AG08395 (cell line): ENCODE measurements at places on chromosomes 3 and 15.

DNA sequence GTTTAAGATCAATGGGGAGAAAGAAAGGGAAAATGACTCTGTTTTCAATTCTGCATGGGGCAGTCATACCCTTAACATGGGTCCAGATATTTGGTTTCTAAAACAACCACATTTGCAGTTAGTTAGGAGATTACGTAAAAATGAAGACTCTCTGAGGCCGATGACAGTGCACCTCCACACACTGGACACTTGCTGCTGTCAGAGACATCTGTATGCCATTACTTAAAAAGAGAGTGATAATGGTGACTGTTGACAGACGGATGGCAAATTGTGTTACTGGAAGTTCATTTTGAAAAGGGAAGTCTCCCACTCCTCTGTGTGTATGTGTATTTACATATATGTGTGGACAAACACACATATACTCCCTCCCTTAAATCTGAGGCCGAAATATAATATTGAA, 304.5 kb upstream of the SEMA6D start:
- no peak for DNase-seq

GRCh38 chr15:80873366-80873952, 94.3 kb downstream of the CEMIP start:
- no peak for DNase-seq

DNA sequence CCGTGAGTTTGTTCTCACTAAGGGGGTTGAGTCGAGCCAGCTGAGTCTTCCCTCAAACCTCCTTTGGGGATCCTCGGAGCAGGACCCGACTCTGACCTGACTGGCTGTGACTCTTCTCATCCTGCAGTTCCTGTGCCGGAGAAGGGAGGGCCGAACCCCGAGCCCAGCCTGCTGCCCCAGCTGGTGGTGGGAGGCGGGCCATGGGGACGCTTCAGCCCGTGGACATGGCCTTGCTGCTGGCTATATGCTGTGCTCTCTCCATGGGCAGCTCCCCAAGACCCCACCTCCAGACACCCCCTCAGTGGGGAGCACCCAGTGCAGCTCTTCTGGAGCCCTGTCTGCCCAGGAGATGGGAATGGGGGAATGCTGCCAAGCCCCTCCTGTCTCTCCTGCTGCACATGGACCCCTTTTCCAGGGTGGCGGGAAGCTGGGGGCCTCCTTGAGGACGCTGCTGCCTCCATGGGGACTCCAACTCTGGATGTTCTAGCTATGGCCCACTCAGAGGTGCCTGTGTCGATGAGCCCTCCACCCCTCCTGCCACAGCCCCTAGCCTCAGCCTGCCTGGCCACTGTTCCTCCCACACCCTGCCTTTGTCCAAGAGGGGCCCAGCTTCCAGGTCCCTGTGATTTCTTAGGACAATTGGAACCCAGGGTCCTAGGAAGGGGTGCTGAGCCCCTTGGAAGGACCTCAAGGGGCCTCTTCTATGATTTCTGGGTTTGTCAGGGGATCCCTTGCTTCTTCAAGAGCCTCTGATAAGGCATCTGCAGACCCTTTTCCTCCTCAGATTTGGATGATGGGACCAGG, 12.8 kb downstream of the C15orf39 start:
- no peak for DNase-seq

DNA sequence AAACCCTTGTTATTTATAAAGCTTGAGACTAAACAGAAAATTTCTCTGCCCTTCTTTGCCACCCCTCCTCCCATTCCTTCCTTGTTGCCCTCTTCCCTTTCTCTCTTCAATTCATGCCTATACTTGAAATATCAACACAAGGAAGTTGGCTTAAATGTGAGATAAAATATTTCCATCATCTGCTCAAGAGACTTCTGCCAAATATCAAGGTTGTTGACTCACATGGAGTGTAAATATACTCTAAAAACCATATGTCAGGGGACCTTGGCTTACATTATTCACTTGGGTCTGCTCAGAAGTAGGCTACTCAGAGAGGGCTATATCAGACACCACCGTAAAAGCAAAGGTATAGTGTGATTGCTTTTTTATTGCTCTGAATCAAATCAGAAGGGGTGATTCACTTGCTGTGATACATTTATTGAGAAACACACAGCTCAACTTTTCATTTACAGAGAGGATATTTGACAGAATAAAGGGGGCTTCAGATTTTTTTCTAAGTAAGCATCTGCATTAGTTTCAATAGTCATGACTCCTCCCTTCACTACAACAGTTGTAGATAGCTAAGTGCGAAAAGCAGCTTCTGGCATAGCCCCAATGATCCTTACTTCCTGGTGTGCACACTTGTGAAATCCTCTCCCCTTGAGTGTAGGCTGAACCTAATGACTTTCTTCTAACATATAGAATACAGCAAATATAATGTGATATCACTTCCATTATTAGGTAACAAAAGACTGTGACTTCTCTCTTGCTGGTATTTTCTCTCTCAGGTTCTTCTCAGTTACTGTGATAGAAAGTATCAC, 386.2 kb downstream of the EFHB start:
- DNase-seq = no peak

DNA sequence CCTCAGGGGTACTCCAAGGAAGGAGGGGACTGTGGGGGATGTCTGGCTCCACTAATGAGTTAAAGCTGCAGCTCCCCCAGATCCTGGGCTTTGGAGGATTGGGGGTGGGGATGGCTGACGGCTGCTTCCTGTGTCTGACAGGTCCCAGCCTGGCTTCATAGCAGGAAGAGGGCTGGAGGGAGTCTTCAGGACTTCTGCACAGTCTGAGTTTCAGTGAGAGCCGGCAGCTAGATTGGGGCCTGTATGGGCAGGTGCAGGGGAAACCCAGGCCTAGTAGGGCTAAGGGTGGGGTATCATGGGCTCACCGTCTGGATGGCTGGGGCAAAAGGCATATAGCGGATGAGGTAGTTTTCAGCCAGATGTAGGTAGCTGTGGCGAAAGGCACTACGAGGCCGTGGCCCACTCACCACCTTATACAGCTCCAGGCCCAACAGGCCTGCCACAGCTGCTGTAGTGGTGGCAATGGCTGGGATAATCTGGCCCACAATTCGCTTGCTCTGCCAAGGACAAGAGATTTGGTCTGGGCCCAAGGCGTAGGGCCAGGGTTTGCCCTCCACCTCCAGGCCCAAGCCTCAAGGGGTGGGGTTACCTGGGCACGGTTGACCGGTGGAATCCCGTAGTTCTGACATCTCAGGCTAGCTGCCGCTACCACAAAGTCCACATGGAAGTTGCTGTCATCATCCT, 4.5 kb downstream of the INKA1 start:
- no peak for DNase-seq

DNA sequence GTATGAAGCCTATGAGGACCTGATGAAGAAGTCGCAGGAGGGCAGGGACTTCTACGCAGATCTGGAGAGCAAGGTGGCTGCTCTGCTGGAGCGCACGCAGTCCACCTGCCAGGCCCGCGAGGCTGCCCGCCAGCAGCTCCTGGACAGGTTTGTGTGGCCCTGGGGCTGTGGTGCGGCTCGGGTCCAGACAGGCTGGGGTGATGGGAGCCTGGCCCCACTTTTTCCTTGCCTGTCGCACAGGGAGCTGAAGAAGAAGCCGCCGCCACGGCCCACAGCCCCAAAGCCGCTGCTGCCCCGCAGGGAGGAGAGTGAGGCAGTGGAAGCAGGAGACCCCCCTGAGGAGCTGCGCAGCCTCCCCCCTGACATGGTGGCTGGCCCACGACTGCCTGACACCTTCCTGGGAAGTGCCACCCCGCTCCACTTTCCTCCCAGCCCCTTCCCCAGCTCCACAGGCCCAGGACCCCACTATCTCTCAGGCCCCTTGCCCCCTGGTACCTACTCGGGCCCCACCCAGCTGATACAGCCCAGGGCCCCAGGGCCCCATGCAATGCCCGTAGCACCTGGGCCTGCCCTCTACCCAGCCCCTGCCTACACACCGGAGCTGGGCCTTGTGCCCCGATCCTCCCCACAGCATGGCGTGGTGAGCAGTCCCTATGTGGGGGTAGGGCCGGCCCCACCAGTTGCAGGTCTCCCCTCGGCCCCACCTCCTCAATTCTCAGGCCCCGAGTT, 29.0 kb downstream of the PTPN23 start:
- DNase-seq = no peak

DNA sequence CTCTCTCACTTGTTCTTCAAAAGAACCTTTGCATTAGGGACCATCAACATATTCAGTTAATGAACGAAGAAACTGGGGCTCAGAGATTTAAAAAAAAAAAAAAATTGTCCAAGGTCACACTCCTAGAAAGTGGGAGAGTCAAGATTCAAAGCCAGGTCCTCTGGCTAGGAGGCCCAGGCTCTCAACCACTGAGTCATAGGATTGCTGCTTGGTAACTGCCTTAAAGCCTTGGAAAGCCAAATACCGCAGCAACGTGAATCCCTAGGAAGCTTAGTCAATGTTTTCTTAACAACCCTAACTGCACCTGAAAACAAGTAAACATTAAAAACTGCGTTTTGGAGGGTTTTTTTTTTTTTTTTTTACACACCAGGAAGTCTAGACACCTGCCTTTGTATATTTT, 156.8 kb downstream of the WNT5A start:
- DNase-seq = peak; percentile 92

GRCh38 chr15:72847806-72848205, 64.2 kb upstream of the ADPGK start:
- DNase-seq = no peak

- DNase-seq = no peak
These were observed at the start of gene DPPA4 for GRCh38 chr3:109337393-109337792. DPPA4 (minus strand) TSS chr3:109337546; CDS start chr3:109337517, 29 bp downstream.

DNA sequence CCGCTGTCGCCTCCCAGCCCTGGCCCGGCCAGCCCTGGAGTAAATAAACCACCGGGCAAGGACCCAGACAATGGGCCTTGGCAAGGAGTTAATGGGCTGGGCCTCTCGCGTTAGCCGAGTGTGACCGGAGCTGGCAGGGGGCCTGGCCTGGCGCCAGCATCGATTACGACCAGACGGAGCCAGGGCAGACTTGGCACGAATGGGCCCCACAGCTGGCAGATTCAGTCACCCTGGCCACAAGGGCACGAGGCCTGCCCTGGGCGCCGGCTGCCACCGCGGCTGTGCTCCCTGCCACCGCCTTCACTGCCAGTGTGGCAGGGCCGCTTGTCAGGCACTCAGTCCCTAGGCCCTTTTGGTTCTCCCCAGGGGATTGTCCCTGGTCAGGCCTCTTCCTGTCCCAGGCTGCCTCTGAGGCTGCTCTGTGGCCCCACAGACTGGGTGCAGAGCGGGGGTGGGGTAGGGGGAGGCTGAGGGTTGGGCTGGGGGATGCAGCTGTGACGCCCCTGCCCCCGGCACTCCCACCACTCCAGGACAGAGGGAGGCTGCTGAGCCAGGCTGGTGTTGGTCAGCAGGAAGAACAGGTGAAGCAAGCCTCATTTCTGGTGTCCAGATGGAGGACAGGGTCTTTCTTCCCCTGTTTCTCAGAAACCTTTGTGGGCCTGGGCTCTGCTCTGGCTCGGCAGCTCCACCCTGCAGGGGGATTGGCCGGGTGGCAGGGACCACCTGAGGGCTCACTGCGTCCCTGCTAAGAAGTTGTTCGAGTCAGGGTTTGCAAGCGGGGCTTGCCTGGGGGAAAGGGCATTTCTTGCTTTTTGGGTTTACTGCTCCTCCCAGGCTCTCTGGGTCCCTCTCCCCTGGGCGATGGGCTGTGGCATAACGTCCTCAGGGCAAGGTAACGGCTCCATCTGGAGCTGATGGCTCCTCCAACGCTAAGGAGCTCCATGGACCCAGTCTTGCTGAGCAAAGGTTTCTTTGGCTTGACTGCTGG, 30.5 kb upstream of the SRP14 start:
- DNase-seq = peak; percentile 89

- DNase-seq = no peak
These were observed 17.9 kb upstream of the IGDCC3 start for GRCh38 chr15:65395567-65396202.

GRCh38 chr15:65642594-65642993, 20.9 kb downstream of the SLC24A1 start:
- DNase-seq = no peak

- DNase-seq = no peak
These were observed 324.0 kb upstream of the TBL1XR1 start for GRCh38 chr3:177521305-177521704.

- DNase-seq = peak; percentile 10
These were observed 30.8 kb downstream of the SIN3A start for GRCh38 chr15:75420698-75421097.

GRCh38 chr3:124951511-124952281, 17.1 kb upstream of the MUC13 start:
- no peak for DNase-seq

- DNase-seq = peak; percentile 85
These were observed 47.0 kb downstream of the PSMD6 start for GRCh38 chr3:63976161-63976871.

DNA sequence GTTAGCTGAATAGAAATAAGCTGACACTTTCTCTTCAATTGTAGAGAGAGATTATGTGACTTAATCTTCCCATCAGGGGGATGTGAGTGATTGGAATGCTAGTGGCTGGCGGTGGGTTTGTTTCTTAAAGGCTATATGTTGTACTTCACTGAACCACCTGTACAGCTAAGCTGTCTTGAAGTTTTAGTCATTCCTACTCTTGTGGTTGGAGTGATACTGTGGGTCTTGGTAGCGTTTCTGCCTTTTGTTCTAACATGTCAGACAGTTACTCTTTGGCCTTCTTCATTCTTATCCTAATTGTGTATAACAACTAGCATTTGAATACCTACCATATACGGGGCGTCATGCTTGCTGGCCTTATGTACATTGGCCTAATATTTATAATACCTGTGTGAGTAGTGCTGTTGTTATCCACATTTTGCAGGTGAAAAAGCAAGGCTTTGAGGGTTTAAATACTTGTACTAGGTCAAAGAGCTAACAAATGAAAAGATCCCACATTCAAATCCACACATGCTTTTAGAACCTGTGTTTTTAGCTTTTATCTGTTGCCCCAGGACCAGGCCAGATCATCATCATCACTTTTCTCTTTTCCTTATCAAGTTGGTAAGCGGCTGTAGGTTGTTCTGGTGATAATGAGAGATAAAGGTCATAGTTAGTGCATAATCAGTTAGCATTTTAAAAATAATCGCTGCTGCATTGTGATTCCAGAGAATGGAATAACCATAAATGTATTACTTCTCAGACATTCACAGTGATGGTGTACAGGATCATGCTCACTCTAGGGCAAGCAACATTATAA, 50.2 kb downstream of the AKAP13 start:
- DNase-seq = no peak

- DNase-seq = no peak
These were observed 57.0 kb upstream of the CMTM7 start for GRCh38 chr3:32334675-32335074.

DNA sequence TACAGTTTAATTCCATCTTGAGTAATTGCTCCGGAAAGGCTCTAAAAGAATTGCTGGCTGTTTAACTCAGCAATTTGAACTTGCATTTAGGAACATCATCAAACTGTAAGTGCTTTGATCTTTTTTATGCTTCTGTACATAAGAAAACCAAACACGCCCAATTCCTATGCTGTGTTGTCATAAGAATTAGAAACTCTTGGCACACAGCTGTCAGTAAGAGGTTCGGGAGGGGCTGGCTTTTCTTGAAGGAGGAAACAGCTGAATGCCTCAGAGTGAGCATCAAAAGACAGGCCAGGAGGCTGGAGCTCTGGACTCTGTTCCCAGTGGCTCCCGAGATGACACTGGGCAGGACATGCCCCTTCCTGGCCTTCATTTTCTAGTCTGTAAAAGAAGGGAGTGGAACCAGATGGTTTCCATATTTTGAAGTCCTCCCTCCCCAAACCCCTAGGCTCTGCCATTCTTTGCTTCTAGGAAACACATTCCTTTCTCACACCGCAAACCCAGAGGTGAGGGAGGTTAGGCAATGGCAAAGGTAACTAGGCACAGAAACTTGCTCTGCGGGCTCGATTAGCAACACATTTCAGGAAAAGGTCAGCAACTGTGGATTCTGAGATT, 73.7 kb upstream of the DLG1 start:
- peak; percentile 82 for DNase-seq

- no peak for DNase-seq
These were observed 165.2 kb downstream of the RORA start for GRCh38 chr15:61063875-61064320.
